Stimulated activated naive B cell treated with anti-CD40 and anti-IgM and Interleukin-4, amounts not matched to agents 10 μg/mL and 1 μg/mL and 100 μg/mL, for 72 hours (primary cell): ENCODE measurements at places on chromosomes 11 and 22.

DNA sequence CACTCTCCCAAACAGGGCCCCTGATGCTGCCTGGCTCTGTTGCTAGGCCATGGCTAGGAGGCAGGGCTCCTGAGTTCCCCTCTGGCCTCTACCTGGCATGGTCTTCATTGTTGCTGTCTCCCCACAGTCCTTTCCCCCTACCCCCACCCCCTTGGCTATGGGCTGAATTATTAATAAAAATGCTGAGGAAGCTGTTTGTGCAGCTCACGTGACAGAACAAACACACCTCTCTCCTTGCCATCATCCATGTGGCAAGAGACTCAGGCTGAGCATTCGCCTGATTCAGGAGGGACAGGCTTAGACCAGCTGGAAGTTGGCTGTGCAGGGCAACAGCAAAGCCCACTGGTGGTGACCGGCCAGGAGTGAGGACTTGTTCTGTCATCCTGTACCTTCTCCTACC lies 4.2 kb upstream of the SYT7 start:
- no peak for DNase-seq

- no peak for DNase-seq
Observed at GRCh38 chr11:112596324-112596723, 335.7 kb upstream of the PLET1 start.

GRCh38 chr11:16867097-16867496 lies 128.7 kb downstream of the C11orf58 start:
- no peak for DNase-seq

GRCh38 chr11:2299773-2300172 lies 1.9 kb downstream of the C11orf21 start:
- no peak for DNase-seq

GRCh38 chr11:34174412-34175041 lies 69.1 kb downstream of the NAT10 start:
- peak; percentile 70 for DNase-seq

GRCh38 chr22:44147008-44147645 lies 33.6 kb upstream of the PARVG start:
- DNase-seq, result no peak

GRCh38 chr11:74169738-74170458 lies 904 bp downstream of the C2CD3 start:
- no peak for DNase-seq

- no peak for DNase-seq
Observed at GRCh38 chr22:47693606-47694005, 931.2 kb downstream of the TBC1D22A start.

- DNase-seq, result no peak
Observed at GRCh38 chr11:119797123-119797611, 68.2 kb upstream of the NECTIN1 start.

GRCh38 chr11:48037709-48038468 lies 57.5 kb downstream of the PTPRJ start:
- no peak for DNase-seq

GRCh38 chr11:78425399-78426070 lies 7.9 kb upstream of the GAB2 start:
- DNase-seq, result no peak

GRCh38 chr11:120482149-120482548 lies 29.4 kb upstream of the GRIK4 start:
- DNase-seq, result no peak

DNA sequence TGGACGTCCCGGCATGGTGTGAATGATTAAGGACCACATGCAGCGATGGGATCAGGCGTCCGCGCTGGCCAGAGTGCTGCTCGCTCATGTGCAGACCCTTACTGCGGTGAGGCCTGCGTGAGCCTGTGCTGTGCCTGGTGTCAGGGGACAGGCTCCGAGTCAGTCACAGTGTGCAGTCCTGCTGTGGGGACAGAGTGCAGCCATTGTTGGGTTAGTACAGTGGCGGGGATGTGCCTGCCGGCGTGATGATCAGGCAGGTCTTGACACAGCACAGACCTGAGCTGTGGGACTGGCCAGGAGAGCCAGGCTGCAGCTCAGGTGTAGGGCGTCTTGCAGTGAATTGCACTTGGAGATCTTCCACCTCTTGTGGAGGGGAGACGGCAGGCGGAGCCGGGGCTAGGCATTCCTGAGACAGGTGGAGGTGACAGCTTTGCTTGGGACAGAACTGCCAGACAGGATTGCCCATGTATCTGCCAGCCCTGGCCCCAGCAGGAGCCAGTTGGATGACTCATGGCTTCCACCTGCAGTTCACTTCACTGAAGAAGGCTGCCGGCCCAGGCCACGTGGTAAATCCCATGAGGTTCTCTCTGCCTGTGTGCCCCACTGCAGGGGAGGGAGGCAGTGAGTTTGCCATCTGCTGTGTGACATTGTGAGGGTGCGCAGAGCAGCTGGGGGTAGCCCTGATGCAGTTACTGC lies 17.3 kb downstream of the TRMU start:
- DNase-seq, result peak; percentile 60

DNA sequence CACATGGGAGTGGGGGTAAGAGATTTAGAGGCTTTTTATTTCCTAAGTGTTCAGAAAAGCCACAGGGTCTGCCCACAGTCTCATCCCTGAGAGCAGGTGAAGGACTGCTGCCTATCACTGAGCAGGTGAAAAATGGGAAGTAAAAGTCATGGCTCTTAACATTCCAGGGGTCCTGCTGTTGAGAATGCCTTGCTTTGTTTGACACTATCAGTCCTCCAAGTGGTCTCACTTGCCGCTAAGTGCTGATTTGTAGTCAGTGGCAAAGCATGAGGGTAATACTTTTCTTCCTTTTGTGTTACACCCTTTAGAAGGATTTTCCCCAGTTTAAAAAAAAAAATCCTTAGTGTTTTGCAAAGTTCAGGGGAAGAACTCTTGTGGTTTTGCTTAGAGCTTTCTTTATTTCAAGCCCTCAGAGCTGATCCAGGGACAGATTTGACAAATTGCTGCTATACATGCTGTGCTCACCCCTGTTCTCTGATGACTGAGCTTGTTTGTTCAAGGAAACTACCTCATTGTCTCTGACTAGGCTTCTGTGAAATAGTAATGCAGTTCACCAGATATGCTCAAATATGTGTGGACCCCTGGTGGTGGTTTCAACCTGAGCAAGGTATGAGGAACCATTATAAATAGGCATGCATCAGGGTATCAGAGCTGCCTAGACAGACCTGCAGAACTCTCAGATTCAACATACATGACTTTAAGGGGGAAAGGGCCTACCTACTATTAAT lies 141.0 kb downstream of the ARHGAP42 start:
- DNase-seq, result peak; percentile 23

DNA sequence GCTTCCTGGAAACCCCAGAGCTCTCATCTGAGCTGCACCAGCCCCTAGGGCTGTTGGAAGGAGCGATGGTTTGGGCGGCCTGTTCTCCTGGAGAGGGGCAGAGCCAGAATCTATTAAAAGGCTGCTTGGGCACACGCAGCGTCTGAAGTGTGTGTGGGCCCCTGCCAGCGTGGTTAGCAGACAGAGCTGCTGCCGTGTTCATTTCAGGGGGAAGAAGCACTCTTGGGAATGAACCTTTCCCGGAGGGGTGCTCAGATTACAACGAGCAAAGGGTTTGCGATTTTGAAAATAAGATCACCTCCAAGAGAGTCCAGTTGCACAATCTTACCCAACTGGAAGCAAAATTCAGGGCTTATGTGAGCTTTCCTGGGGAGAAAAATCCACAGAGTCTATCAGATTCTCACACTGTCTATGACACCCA lies 12.9 kb downstream of the ANO1 start:
- DNase-seq, result no peak

DNA sequence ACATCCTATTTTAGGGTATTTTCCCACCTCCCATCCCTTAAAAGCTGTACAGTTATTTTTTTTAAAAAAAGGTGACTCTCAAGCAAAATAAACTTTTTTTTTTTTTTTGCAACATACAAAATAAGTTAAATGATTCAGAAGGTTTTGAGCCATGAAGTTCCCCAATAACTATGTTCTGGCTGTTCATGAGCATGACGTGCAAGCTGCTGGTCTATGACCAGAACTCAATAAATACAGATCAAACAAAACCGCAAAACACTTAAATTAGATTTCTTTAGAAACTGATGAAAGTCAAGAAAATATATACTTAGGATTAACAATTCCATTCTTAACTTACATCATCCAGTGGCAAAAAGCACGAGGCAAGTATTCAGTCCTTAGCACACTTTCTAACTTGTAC lies 24.1 kb upstream of the CLNS1A start:
- no peak for DNase-seq

- no peak for DNase-seq
Observed at GRCh38 chr22:33922349-33922681, 2.0 kb upstream of the LARGE1 start.

- no peak for DNase-seq
Observed at GRCh38 chr11:133078591-133079404, 453.5 kb downstream of the OPCML start.

DNA sequence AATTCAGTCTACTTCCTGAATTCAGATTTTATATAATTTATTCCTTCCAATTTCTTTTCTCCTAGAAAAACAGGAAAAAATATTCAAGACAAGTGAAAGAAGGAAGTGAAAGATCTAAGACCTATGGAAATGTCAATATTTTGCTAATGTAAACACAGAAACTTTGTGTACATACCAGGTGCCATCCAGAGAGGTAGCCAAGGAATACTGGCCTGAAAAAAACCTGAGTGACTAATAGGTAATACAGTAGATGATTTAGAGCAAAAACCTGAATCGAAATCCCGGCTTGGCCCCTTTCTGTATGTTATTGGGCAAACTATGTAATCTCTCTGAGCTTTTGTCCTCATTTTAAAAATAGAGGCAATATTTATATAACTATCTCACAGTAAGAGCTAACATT lies 59.2 kb upstream of the FSHB start:
- DNase-seq, result no peak

GRCh38 chr11:62715150-62716130 lies 8.0 kb downstream of the GNG3 start:
- DNase-seq, result no peak

- no peak for DNase-seq
Observed at GRCh38 chr22:11253000-11253511, 4274.9 kb upstream of the OR11H1 start.

DNA sequence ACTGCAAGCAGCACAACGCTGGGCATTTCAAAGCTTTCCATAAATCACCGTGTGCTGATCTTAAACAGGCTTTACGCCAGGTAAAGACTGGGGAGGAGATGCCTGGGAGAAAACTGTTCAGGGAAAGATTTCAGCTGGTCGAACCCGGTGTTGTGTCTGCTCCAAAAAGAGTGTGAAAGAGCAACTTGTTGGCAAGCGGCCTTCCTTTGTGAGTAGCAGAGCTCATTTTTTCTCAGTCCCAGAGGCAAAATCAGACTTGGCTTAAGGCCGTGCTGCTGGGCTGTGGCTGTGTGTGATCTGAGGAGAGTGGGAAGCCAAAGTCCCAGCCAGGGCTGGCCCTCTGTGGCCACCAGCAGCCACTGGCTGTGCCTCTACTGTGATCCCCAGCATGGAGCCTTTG lies 75.7 kb upstream of the E2F8 start:
- DNase-seq, result no peak

DNA sequence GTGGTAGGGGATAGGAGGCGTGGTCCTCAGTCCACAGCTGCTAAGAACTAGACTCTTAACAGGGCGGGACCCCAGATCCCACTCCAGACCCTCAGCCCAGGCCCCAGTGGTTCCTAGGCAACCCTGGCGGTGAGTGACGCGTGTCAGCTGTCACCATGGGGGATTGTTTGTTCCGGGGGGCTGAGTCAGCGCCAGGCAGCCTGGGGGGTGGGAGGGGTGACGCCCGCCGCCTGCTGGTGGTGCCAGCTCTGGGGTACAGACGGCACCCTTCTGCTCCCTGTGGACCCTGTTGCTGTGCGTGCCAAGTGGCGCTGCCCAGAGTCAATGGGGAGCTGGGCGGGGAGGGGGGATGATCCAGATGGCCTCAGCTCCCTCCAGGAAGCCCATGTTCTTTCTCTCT lies 2.5 kb downstream of the CNIH2 start:
- DNase-seq, result no peak
